ENCODE measurements at places on chromosomes 7 and 10.

DNA sequence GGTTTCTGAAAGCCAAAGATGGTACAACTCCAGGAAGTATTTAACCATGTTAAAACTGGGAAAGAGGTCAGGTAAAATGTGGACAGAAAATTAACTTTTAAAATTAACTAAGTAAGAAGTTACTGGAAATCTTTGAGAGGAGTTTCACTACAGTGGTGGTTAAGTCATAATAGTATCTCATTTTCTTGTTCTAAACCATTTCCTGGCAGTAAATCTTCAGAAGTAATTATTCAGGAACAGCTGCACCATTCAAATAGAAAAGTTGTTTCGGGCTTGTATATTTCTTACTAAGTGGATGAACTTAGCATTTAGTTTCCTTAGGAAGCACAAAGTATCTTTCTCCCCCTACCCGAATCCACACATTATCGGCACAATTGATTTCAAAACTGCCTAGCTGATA, 27.1 kb downstream of the COPG2 start:
- no peak for DNase-seq

DNA sequence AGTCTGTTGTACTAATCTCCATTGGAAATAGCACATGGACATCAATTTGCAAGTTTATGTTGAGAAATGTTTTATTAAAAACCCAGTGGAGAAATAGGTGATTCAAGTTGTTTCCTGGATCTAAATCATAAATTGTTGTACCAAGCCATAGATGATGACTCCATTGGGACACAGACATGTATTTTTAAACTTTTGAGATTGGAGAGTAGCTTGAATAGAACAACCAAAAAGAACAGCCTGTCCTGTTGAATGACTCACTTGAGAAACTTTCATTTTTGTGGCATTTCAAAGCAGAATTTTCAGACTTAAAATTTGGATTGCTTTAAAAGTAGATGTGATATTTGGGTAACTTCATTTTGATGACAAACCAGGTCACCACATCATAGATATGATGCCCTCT, 197.5 kb downstream of the GPAM start:
- no peak for DNase-seq

GRCh38 chr10:103080891-103081581, 112.0 kb downstream of the NT5C2 start:
- DNase-seq, result peak; percentile 30

DNA sequence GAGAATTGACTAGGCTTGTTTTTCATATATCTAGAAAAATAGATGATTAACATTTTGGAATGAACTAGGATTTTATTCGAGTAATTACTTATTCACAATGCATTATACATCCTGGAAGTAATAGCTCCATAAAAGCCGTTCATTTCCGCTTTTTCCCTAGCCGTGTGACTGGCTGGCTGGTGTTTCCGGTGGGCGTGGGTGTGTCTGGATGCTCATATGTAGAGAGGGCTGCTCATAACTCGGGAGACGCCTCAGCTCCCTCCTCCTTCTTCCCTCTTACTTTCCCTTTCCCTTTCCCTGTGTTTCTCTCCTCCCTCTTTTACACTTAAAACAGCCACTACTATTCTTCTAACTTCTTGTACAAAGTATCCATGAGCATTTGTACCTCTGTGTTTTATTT, 187.7 kb upstream of the VSTM2A start:
- no peak for DNase-seq

GRCh38 chr7:130593033-130593432, 75.5 kb downstream of the COPG2 start:
- DNase-seq, result peak; percentile 4

DNA sequence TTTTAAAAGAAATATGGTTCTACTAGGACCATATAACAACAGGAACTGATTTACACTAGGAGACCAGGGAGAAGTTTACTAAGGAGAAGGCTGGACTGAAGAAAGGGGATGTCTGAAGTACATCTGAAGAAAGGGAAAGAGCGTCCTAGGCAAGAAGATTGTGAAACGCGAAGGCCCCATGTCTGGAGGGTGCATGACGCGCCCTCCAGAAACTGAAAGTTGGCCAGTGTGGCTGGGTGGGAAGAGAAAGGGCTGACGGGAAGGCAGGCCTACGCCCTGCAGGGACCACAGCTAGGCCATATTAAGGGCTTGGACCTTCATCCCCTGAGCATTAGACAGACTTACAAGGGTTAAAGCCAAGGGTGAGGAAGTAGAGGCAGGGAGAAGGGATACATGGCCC, 158.0 kb downstream of the TRIL start:
- no peak for DNase-seq

- DNase-seq, result no peak
These were observed 10.8 kb downstream of the TMEM196 start for GRCh38 chr7:19762631-19763030.

- peak; percentile 80 for DNase-seq
These were observed 178.3 kb downstream of the PRKCQ start for GRCh38 chr10:6401558-6402348.

DNA sequence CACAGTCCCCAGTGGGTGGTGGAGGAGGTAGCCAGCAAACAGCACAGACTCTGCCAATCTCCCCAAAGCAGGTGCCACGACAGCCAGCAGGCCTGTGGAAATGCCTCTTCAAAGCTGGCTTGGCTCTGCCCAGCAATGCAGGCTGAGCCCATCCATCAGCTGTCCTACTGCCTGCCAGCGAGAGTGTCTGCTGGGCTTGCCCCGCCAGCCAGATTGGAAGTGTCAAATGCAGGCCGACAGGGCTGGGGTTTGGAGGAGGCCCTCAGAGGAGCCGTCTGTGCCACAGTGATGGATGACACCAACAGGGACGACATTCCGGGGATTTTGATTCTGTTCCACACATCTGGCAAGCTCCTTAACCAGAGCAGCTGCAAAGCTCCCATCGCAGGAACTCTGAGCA, 16.7 kb downstream of the HABP2 start:
- DNase-seq, result no peak

DNA sequence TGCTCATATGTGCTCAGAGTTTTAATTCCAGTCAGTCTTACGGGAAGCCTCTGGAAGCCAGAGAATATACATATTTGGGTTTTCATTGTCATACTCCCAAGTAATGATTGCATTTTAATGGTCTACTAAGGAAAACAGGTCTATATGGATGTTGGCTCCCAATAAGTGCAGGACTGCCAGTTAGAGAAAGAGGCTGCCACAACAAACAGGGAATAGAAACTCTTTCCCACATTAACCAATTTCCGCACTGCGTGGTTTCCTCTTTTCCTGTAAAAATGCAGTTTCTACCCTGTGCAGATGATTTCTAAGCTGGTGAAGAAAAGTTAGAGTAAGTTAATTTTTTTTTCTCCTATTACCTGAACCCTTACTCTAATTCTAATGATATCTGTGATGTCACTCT, 78.2 kb downstream of the CCSER2 start:
- no peak for DNase-seq

- no peak for DNase-seq
These were observed 212.2 kb downstream of the BMPER start for GRCh38 chr7:34117573-34117972.

- no peak for DNase-seq
These were observed 920.1 kb upstream of the AUTS2 start for GRCh38 chr7:68678196-68678595.

- DNase-seq, result peak; percentile 41
These were observed 994 bp upstream of the MAGI2 start for GRCh38 chr7:79454361-79454960.

DNA sequence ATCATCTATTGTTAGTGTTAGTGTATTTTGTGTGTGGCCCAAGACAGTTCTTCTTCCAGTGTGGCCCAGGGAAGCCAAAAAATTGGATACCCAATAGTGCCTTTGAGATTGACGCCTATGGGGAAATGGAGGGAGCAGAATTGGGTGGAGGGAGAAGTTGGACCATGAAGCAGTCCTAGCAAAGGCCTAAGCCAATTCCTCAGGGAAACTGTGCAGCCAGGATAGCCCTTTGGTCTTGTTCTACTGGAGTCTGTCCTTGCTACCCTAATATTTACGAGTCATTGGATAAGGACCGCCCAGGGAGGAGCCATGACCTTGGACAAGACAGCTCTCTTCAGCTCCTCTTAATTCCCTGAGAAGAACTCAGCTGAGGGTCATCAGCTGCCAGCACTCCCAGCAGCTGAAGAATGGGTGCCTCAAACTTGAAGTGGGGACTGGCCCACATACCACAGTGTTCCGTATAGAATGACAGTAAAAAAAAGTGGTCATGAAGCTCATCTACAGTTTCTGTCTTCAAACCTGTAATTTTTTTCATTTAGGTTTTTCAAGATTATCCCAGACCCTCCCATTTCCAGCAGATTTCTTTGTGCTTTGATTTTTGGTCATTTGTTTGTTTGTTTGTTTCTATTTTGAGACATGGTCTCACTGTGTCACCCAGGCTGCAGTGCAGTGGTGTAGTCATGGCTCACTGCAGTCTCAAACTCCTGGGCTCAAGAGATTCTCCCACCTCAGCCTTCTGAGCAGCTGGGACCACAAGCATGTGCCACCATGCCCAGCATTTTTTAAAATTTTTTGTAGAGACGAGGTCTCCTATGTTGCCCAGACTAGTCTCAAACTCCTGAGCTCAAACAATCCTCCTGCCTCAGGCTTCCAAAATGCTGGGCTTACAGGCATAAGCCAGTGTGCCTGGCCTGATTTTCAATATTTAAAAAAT, 81.2 kb downstream of the C1GALT1 start:
- no peak for DNase-seq

DNA sequence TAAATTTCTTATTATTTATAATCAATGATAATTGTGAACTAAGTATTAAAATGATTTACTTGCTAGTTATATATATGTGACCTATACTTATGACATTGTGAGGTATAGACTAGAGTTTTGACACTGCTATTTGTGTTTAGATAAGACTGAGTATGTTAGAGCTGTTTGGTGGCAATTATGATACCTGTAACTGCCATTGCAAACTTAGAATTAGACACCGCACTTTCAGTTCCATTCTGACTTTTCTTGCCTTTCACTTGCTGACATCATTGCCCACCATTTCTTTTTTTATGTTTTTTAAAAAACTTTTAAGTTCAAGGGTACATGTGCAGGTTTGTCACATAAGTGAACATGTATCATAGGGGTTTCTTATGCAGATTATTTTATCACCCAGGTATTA, 214.5 kb downstream of the MBL2 start:
- no peak for DNase-seq

- DNase-seq, result no peak
These were observed 57.5 kb upstream of the SHH start for GRCh38 chr7:155869784-155870076.

- DNase-seq, result no peak
These were observed 155.6 kb downstream of the SH3PXD2A start for GRCh38 chr10:103699611-103700435.

Measured in bronchial epithelial cell (primary cell).